ENCODE measurements at places on chromosomes 4 and X.

- no peak for DNase-seq
These were observed 54.4 kb downstream of the NBDY start for GRCh38 chrX:56783450-56783831.

- no peak for DNase-seq
These were observed 23.3 kb downstream of the AMER1 start for GRCh38 chrX:64182208-64182607.

- DNase-seq: no peak
These were observed 16.8 kb upstream of the IGSF1 start for GRCh38 chrX:131305926-131306325.

- DNase-seq: no peak
These were observed 12.7 kb upstream of the FGFR3 start for GRCh38 chr4:1780435-1780834.
